NCI-H1105 treated with DMSO at 0.1 percent for 48 hours (cell line): ENCODE measurements at places on chromosomes 13 and 19.

GRCh38 chr13:93227280-93227877 is 772 bp downstream of the GPC6 start:
- DNase-seq = peak; percentile 66

DNA sequence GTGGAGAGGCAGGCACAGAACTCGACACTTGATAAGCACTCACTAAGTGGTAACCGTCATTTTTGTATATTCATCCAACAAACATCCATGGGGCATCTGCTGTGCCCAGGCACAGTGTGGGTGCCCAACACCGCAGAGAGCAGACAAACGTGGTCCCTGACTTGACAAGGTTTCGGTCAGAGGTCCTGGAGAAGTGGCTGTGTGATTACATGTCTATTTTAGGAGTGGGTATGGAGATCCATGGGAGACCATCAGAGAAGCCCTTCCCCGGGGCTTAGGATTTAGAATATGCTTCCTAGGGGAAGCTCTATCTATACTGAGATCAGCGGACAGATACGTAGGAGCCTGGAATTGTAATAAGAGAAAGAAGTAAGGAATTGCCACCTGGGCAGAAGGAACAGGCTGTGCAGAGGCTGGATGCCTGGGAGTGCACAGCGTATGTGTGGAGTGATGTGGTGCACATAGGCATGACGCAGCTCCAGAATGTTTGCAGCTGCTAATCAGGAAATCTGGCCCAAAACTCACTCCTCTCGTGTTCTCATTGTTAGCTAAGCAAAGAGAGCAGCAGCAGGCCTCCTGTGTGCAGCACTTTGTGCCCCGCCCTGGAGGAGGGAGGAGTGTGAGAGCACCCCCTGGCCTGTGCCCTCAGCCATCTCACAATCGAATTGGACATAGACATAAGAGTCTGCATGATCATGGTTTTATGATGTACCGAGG is 23.0 kb upstream of the IRS2 start:
- no peak for DNase-seq

DNA sequence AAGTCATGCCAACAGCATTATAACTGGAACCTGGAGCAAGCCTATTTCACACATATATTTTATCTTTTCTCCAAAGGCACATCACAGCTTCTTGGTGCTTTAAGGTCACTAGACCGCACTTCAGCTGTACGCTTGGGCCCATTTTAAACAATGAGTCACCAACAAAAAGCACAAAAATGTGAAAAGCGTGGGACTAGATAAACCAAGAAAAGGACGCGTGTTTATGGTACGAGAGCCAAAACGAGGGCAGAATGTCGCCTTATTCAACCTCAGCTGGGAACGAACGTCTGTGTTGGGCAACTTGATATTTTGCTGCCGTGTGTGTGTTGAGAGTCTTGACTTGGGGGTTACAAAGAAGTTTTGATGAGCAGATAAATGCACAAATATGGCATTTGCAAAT is 9.2 kb upstream of the EHD2 start:
- DNase-seq = no peak

- DNase-seq = no peak
Observed at GRCh38 chr13:113936166-113936965, 37.5 kb downstream of the C13orf46 start.

- DNase-seq = no peak
Observed at GRCh38 chr19:15640904-15641597, 354 bp downstream of the CYP4F3 start.

- DNase-seq = no peak
Observed at GRCh38 chr19:42850981-42851717, 28.4 kb downstream of the PSG1 start.

DNA sequence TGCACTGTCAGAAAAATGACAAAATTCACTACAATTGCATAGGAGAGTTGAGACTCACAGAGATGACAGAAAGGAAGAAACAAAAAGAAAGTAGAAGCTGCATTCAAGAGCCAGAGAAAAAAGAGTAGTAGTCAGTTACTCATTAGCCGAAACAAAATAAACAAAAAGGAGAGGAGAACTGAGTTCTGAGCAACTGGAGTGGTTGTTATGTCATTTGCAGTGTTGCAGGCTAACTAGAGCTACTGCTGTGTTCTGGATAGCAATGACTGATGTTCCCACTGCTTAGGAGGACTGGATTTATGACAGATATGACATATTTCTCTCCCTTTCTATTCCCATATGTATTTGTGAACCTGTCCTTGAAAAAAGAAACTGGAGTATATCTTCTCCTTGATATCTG is 482.6 kb downstream of the RFC3 start:
- DNase-seq = no peak

DNA sequence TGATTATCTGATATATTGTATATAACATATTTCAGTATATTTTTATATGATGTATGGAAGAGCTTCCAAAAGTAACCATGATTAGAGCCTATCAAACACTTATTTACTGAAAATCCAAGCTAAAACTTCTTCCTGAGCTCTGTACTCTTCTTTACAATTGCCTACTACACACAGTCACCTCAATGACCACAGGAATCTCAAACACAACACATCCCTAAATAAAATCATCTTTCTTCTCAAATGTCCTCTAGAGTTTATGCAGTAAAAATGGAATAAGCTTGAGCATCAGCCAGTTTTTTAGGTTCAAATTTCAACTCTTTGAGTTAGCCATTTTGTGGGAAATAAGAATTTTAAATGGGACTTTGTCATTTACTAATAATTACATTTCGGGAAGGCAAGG is 102.6 kb upstream of the FNDC3A start:
- no peak for DNase-seq

- no peak for DNase-seq
Observed at GRCh38 chr13:49867834-49868233, 68.3 kb downstream of the SPRYD7 start.

DNA sequence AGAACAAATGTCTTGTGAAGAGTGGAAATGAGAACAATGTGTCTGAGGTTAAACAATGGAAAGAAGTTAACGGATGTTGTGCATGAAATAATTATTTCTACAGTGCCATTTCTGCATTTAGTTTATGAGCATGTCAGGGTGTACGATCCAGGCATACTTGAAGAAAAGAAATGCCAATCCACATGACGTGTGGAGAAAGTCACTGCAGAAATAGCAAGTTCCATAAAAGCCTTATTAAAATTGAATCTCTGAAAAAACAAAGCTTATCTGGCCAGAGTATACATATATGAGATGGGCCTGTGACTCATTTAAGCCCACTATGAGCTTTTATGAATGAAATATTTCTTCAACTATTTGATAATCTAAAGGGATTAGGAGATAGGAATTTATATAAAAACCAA is 426.1 kb downstream of the EFNB2 start:
- no peak for DNase-seq

DNA sequence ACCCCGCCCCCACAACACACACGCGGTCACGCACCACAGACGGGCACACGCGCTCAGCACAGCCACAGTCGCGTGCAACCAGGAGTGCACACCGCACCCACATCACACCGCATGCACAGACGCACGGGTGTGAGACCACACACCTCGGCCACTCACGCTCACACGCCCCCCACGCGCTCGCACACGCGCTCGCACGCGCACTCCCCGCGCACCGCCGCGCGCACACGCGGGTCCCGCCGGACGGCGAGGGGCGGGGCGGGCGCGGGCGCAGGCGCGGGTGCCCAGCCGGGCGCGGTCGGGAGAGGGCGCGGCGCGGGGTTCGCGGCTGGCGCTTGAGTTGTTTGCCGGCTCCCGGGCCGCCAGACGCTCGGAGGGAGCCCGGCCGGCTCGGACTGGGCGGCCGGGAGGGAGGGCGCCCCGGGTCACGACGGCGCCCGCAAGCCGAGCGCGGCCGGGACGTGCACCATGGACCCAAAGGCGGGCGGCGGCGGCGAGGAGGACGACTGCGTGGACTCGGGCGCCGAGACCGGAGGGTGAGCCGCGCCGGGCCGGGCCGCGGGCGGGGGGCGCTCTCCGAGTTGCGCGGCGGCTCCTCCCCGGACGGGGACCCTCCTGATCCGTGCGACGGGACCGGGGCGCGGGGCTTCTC is at the start of gene FAM124A:
FAM124A (plus strand) TSS at position 362 of the 649 bp plus-strand sequence; CDS start at position 466, 104 bp downstream.
- peak; percentile 6 for DNase-seq

DNA sequence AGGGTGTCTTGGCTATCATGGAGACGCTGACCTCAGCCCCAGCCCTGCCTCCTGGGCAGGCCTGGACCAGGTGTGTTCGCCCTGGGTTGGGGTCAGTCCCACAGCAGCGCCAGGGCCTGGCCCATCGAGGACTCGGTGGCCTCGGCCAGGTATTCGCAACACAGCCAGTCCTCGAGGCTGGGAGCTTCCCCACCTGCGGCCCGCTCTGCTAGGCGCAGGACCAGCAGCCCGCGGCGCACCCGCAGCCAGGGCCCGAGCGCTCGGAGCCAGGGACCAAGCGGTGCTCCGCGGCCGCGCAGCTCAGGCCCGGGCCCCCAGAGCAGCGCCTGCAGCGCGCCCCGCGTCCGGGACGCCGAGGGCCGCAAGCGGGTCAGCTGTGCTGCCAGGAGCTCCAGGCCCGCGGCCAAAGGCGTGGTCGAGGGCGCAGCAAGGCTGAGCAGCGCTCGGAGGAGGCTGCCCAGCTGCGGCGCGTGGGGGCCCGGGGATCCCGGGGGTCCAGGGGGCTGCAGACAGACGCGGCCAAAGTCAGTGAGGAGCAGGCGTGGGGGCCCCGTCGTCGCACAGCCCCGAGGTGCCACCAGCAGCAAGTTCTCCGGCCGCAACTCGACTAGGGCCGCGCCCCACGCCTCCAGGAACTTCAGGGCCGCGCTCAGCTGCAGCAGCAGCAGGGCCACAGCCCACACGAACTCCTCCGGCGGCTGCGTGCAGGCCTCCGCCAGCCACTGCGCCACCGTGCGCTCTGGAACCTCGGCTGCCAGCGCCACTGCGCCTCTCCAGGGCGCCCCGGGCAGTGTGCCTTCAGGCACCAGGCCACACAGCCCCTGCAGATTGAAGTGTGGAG is 6.2 kb downstream of the PEAK3 start:
- no peak for DNase-seq

DNA sequence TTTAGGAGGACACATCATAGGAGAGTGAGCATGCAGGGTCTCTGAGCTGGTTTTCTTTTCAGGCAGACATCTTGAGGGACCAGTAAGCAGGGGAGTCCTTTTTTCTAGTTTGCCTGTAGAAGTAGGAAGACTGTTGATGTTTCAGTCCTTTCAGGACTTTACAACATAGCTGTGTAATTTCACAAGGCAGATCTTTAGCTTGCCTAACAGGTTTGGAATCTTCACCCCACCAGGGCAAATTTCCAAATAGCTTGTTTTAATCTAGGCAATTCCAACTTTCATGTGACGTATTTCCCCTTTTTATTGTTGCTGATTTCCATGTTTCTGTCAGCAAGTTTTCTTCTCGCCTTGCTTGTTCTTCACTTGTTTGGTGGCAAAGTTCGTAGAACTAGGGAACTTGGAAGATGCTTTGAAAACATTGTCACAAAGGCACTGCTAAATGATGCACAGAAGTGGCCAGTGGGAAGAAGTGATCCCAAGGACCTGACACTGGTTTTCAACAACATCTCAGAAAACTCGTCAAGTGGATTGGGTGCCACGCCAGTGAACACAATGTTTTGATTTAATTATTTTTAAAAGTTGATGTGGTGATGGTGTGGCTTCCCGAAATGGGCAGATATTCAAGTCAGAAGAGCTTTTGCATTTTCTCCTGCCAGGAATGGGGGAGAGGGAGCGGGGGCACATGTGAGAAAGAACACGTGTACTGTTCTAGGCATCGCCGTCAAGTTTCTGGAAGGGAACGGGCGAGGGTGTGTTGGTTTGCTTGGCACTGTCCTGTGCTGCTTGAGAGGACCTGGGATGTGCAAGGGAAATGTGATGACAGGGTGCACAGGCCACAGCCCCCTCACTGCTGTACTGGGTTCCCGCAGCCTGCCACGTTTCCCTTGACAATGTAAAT is 418.6 kb downstream of the OXGR1 start:
- no peak for DNase-seq

- DNase-seq = peak; percentile 59
Observed at GRCh38 chr13:97224544-97225300, 2.6 kb downstream of the MBNL2 start.

DNA sequence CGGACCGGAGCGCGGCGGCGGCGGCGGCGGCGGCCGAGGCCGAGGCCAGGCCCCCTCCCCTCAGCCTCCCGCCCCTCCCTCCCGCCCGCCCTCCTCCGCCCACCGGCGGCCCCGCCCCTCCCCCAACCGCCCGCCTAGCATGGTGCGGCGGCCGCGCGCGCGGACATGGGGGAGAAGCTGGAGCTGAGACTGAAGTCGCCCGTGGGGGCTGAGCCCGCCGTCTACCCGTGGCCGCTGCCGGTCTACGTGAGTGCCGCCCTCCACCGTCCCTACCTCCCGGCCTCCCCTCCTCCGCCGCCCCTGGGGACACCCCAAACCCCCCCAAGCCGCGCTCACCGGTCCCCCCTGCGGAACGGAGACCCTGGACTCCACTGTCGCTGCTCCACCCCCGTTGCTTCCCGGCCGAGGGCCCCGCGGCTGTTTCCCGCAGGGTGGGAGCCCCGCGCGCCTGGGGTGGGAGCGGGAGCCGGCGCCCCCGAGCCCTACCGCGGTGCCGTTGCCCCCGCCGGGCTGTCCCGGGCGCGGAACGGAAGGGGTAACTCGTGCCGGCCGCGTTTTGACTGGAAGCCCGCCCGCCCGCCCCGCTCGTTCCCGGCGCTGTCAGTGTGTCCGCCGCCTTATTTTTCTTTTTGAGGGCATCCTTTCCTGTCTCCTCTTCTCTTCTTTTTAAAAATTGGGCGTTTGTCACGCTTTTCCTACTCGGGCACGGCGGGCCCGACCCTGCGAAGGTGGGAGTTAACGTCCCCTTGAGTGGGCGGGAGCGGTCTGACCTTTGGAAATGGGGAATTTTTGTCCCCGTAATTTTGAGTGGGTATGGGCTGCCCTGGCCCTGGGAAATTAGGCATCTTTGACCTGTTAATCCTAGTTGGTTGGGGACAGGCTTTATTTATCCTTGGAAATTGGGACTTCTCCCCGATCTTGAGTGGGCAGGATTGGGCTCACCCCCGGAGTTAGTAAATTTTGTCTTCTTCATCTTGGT is 576 bp downstream of the DOT1L start:
- DNase-seq = no peak

DNA sequence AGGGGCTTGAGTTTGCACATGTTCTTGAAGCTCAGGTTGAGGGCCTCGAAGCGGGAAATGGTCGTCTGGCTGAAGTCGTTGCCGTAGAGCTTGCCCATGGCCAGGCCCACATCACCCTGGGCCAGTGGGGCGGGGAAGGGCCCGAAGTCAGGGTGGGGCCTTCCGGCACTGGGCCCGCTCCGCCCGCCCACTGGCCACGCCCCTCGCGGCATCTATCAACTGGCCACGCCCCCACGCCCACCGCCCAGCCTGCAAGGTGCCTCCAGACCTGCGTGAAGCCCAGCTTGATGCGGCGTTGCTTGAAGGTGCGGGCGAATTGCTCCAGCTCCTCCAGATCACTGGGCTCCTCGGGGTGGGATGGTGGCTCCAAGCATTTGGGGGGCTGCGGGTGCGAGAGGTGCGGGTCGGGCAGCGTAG is 19.9 kb downstream of the ZNF574 start:
- DNase-seq = no peak

- no peak for DNase-seq
Observed at GRCh38 chr19:29537181-29537580, 11.4 kb downstream of the VSTM2B start.

DNA sequence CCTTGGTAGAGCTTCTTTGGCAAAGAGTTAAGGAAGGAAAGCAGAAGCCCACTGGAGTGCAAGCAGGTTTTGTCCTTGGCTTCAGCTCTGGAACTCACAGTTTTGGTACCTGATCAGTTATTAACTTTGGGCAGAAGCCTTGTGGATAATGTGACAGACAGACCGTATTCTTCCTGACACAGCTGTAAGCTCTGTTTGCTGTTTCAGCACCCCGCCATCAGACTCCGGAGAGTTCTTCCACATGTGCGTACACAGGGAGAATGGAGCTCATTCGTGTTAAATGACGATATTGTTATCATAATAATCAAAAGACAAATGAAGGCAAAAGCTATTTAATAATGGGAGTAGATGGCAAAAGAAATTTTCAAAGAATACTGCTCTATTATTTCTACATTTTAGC is 155.1 kb upstream of the ARGLU1 start:
- no peak for DNase-seq
